NCI-H510A (cell line): ENCODE measurements at places on chromosomes 11 and 22.

DNA sequence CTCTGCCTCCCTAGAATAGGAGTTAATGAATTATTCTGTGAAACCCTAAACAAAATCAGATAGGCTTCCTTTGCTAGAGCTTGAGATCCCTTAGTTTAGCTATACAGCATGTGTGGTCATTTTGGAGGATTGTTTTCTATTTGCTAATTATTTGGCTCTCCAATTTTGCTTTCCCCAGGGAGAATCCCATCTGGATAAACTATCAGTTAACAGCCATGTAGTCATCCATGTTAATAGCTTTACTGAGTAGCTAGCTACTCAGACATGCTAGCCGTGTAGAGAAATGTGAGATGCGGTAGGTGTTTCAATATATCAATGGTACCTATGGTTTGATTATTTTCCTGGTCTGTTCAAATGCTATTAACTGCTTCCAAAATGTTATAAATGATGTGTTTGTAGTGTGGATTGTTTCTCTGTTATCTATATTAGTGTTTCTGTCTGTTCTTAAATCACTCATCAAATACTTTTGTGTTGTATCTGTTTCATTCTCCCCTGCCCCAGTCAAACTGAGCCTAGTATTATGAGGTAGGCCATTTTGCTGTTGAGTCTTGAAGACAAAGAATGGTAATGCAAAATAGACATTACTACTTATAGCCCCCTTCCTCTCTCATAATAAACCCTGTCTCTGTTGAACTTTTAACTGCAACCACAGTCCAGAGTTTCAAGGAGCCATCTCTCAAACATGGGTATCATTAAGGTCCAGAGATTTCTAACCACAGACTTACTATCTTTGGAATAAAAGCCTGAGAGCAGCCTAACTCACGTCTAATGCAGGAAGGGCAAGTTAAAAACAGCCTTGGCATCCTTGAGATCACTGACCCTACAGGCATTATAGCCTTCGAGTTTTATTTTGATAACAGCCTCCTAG, 56.1 kb upstream of the GRAMD1B start:
- no peak for DNase-seq

DNA sequence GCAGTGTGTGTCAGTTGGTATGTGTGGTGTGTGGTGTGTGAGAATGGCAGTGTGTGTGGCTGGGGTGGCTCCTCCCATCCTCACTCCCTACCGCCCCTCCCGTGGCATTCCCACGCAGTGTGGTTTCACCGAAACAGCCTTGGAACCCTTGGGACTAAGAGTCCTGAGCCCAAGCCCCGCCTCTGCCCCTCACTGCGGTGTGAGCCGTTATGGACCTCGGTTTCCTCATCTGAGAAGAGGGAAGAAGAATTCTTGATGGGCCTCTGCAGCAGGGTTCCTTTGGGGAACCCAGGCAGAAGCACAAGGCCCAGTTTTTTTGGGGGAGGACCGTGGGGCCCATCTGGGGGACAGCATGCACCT, 7.2 kb downstream of the UPK3A start:
- no peak for DNase-seq

DNA sequence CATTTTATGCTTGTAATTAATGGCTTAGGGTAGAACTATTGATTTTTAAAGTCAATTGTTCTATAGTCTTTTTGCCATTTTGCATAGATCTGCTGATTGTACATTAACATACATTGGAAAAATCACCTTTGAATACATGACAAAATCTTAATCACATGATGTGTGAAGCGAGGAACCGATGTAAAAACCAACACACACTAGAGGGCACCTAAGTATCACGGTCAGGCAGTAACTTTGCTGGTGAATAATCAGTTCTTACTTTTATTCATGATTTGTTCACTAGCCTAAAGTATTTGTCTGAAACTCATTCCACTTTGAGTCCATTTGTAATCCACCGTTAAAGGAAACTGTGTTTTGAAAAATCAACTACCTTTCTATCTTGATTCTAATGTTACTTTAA, 28.2 kb downstream of the JHY start:
- no peak for DNase-seq

DNA sequence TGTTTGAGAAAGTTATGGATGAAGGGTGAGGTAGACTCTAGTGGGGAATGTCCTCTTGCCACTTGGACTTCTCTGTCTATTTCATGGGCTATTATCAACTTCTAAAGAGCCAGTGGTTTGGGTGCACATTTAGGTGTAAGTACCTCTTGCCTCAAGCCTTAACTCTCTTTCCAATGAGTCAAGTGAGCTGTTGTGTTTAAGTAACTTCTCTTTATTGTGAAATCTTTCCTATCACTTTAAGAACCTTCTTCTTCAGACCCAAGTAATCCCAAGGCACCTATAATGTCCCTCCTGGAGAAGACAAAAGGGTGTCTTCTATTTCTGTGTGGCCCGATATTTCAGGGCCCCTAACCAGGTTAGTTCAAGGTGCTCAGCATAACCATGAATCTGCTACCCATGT, 90.5 kb upstream of the VPREB1 start:
- DNase-seq: no peak

DNA sequence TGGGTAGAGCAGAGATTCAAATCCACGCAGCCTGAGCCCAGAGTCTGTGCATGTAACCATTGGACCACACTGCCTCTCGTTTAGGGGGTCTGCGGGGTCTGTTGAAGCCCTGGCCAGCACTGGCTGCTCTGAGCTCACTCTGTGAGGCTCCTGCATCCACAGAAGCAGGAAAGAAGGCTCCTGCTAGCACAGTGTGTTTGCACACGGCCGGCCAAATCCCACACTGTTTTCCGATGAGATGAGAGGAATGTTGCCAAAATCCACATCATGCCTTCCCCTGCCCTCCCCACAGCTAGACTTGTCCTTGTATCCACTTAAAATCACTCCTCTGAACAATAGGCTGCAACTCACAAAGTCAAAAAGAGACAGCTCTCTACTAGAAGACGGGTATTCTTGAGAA, 10.6 kb upstream of the SLC22A12 start:
- no peak for DNase-seq

GRCh38 chr11:3796801-3797328, 489 bp downstream of the NUP98 start:
- DNase-seq: peak; percentile 4

GRCh38 chr11:134524201-134524600, 112.2 kb upstream of the B3GAT1 start:
- no peak for DNase-seq
